ENCODE measurements at places on chromosomes 2 and 18.
A peak's percentile ranks its signal among the peaks of the same experiment; 100 is the strongest.

GRCh38 chr2:102101097-102101848 is 41.3 kb upstream of the IL1R1 start:
- no peak for DNase-seq

DNA sequence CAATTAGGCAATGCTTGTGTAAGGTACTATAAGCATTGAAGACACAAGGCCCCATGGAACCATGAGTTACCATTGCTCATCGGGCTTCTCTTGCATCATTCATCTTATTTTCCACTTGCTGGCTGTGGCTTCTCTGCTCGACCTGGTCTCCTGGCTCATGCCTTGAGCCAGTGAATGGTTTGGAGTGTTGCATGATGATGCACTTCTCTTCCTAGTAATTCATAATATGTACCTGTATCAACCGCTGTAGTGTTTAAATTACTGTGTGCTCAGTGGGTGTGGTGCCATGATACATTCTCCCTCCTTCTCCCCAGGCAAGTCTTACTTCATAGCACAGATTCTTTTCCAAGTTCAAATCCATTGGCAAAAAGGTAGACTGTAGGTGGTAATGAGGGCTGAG is 66.8 kb downstream of the ABCA12 start:
- DNase-seq = no peak

GRCh38 chr2:67854103-67854743 is 208.6 kb downstream of the C1D start:
- no peak for DNase-seq

DNA sequence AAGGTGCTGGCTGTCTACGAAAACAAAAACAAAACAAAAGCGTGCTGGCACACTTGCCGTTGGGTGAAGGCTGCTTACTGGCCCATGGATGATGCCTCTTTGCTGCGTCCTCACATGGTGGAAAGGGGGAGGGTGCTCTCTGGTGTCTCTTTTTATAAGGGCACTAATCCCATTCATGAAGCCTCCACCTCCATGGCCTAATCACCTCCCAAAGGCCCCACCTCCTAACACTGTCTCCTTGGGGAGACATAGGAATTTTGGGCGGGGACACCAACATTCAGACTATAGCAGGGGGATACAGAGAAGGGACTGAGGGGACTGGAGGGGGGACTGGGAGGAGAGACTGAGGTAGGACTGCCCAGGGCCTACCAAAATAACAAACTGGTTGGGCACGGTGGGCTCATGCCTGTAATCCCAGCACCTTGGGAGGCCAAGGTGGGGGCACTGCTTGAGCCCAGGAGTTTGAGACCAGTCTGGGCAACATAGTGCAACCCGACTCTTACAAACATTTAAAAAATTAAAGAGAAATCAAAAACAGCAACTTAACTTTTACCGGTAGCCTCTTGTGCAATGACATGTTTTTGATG is 14.5 kb downstream of the PTMA start:
- DNase-seq = no peak

DNA sequence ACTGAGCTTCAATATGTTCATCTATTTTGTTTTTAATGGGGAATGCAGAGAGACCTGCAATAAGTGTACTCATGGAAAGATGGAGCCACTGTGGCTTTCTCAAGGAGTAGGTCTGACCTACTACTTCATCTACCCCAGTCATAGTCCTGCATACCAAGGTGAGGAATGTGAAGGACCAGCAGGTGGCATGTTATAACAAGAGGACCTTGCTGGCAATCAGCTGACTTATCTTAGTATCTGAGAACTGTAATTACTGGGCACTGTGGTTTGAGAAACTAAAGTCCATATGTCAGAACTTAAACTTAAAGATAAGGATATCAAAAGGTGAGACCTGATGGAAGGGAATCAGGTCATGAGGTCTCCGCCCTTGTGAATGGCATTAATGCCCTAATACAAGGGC is 1104.2 kb downstream of the BCL11A start:
- no peak for DNase-seq

GRCh38 chr18:38427736-38428135 is 862.1 kb upstream of the CELF4 start:
- no peak for DNase-seq

DNA sequence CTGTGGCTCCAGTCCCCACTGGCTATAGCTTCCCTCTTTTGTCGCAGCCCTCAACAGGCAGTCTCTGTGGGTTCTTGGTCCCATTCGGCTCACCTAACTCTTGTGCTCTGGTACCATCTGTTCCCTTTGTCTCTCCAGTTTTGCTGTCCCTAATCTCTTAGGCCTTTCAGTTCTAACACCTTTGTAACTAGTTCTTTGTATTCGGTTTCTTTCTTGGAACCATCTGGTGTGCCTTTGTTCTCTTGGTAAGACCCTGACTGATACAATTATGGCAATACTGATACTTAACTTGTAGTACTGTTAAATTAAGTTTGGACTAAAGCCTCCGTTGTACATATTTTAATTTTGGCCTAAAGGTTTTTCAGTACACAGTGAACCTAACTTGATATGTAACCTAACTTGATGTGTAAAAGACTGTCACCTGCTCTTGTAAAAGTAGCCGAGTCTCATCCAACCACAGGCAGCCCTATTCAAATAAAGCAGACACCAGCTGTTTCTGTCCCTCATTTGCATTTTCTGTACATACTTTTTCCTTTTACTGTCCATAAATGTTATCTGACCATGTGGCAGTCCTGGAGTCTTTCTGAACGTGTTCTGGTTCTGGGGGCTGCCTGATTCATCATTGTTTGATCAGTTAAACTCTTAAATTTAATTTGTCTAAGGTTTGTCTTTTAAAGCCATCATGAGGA is 4.8 kb upstream of the MRPL44 start:
- DNase-seq = no peak

- DNase-seq = no peak
Observed at GRCh38 chr2:173150087-173150486, 74.4 kb downstream of the MAP3K20 start.

DNA sequence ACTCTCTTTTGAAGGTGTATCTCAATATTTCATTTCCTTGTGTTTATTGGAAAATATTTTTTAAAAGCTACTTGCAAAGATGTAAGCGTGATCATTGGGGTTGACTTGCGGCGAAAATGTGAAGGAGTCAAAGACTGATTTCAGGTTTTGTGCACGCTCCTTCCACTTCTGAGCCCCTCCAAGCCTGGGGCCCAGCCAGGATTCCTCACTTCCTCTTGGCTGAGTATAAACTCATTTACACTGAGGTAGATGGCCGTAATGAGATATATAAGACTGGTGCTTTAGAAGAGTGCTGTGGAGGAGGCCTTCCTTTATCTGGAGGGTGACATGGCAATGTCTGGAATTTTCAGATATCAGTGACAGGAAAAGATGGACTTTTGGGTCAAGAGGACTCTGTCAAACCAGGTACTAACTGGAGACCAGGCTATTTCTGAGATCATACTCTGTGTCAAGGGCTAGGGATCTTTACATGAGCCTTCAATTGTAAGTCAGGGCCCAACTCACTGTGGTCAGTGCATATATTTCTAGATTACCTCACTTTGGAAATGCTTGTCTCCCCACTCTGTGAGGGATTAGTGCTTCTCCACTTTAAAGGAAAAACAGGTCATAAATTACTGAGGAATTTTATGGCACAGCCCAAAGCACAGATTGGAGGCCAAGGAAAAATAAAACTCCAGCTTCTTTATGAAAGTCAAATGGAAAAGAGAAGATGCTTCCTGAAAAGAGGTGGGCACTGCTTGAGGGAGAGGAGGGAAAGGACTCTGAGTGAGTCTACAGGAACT is 22.8 kb downstream of the PRKCE start:
- DNase-seq = no peak

DNA sequence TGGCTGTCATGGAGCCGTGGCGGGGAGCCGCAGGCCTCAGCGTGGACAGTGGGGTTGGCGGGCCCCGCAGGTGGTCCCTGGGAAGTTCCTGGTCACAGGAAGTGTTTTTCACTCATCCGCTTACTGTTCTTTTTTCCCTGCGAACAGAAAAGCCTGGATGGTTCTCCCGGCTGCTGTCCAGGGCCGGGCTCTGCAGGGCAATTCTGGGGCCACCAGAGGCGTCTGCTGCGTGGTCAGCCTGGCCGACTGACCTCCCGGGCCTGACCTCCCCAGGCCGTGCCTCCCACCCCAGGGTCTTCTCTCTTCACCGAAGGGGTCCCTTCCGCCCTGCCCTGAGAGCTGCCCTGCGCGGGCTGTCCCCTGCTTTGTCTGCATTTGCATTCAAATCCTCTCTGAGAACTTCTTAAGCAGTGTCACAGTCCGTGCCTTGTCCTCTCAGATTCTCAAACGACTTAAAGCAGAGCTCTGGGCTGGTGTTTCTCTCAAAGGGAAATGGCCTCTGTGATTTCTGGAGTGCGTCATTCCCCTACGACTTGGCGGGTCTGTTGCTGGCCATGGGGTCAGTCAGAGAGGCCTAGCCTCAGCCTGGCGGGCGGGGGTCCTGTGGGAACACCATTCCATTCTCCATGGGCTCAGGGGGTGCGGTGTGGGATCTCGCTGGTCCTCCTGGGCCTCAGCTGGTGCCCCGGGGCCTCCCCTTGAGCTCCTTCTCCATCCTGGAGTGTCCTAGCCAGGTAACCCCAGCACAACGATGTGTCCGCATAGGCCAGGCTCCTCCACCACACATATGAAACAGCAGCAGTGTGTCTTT is 38.3 kb downstream of the KLHL29 start:
- no peak for DNase-seq

- DNase-seq = no peak
Observed at GRCh38 chr2:147588191-147588590, 256.6 kb upstream of the ACVR2A start.

DNA sequence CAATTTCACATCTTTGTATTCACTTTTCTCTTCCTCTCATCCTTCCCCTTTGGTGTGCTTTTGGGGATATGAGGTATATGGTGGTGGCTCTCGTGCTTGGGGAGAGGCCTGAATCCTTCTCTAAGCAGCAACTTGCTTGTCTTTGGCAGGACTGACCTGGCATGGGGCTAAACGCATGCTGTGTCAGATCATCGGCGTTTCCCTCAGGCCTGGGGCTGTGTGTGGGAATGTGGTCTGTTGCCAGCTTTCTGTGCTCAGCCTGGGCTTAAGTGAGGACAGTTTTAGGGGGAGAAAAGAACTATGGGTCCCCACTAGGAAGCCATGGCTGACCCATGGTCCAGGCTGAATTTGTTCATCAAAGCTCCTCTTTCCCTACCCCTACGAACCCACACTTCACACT is 60.7 kb downstream of the TET3 start:
- DNase-seq = peak; percentile 39

DNA sequence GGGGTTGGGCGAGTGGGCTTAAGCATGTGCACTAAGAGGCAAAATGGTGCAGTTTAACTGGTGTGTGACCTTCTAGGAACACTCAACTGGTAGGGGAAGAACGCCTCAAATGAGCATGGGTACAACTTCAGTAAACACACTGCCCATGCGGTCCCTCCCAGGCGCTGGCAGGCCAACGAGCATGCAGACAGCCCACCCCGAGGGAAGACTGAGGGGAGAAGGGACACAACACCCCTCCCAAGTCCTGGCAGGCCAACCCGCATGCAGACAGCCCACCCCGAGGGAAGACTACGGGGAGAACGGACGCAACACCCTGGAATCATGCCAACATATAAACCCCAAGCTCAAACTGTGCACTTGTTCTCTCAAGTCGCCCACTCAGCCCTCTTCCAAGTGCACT is 456.0 kb downstream of the FBXO15 start:
- DNase-seq = no peak

DNA sequence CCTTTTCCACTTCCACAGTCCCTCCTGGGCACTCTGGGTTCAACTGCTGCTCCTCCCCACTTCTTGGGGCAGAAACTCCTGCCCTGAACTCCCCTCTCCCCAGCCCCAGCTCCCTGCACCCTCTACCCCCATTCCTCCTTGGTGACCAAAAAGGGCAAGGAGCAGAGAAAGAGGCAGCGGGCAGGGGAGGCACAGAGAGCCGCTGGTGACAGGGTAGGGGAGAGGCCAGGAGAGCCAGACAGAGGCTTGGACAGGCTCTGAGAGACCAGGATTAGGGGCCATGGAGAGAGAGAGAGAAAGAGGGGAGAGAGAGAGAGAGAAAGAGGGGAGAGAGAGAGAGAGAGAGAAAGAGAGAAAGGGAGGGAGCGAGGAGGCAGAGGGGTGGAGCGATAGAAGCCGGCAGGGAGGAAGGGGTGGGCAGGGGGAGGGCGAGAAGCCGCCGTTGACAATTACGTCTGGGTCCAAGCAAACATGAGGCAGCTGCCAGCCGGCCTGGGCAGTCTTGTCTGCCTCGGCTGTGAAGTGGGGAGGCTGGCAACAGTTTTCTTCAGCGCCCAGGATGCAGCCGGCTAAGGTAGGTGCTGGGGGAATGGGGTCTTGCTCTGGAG is at the start of gene KCNIP3:
KCNIP3 (plus strand) TSS at position 468 of the 608 bp plus-strand sequence; CDS start at position 560, 92 bp downstream.
- no peak for DNase-seq

DNA sequence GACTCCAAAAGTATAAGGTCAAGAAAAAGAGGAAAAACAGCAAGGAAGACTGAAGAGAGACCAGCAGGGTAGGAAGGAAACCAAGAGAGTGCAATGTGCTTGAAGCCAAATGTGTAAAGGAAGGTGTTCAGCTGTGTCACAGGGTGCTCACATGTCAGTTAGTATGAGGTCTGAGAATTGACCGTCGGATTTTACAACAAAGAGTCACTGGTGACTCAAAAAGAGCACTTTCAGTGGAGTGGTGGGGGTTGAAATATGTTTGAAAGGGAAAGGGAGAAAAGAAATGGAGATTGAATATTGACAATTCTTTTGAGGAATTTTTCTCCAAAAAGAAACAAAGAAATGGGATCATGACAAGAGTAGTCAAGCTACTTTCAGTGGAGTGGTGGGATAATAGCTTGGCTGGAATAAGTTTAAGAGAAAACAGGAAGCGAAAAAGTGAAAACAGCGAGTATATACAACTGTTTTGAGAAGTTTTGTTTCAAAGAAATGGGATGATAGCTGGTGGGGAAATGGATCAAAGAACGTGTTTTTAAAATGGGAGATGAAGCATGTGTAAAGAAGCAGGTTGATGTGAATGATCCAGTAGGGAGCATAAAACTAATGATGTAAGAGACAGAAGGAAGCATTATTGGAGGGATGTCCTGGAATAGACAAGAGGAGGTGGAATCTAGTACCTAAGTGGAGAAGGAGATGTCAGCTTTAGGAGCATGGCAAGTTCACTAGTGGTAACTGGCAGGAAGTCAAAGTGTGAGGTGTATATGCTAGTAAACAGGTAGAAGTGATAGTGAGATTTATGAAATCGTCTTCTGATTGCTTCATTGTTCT is 3.6 kb upstream of the TSPYL6 start:
- DNase-seq = no peak

DNA sequence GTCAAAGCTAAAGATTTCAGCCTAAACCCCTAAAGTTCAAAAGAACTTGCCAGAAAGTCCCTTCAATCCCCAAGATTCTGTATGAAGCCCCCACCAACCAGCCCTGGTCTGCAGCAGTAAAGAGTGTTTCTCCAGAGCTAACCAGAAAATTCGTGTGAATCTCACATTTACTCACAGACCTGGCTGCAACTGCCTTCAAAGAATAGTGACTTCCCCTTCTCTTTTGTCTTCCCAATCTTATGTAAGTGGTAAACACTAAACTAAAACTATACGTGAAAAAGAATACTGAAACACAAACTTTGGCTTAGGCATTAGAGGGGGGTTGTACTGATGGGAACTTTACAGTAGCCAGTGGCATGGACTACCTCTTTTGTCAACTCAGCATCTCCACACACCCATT is 50.6 kb upstream of the SETBP1 start:
- DNase-seq = no peak

Measured in fibroblast of pulmonary artery (primary cell).